HS-5 (cell line): ENCODE measurements at places on chromosomes 2 and 18.

GRCh38 chr2:29259221-29259620 is 144.0 kb downstream of the CLIP4 start:
- DNase-seq = peak; percentile 9

- DNase-seq = no peak
These were observed 1004.9 kb upstream of the ZEB2 start for GRCh38 chr2:145524836-145525235.

GRCh38 chr2:208990716-208991115 is 433.1 kb upstream of the MAP2 start:
- no peak for DNase-seq

- no peak for DNase-seq
These were observed at the start of gene MYO3B for GRCh38 chr2:170177950-170178781. Gene MYO3B (plus strand): TSS chr2:170178147. CDS start chr2:170178288, 141 bp downstream.

- no peak for DNase-seq
These were observed 2.3 kb downstream of the HJURP start for GRCh38 chr2:233852056-233852455.

- no peak for DNase-seq
These were observed 133.9 kb downstream of the GFPT1 start for GRCh38 chr2:69253112-69253511.

DNA sequence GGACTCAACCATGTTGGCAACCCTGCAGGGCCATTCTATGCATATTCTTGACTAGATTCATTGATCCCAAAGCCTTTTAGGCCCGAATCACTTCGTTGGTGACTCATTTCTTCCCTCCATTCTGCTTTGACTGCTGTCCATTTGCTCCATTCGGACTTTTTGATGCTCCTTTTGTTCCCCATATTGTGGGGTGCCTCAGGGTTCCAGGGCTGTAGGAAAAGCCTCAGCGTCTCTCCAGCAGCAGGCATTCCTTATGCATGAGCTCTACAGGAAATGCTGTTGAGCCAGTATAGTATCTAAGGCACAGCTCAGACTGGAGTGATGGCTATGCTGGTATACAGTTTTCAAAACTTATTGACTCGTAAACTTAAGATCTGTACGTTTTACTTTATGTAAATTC is 292.6 kb downstream of the PRKCE start:
- no peak for DNase-seq

DNA sequence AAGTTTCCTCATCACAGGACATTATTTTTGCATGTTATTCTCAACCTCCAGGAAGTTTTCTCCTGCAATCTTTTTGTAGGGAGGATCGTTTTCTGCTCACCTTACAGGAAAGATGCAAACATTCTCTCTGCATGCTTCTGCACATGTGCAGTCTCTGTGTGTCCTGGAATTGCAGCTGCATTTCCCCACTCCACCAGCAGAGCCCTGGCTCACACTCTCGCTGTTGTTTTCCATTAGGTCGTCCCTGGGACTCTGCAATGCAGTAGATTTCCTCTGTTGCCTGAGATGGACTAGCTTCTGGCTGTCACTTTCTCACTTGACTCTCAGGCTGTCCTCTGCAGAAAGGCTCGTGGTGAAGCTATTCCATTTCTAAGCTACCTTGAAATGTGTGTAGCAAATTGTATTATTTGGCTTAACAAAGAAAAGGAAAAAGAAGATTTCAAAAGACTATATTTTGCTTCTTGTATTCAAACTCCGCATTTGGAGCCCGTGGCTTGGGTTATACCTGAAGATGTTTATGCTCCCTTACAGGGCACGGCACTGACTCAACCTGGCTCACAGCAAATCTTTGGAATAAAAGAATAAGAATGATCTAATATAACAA is 346.7 kb downstream of the RAD51AP2 start:
- DNase-seq = no peak

DNA sequence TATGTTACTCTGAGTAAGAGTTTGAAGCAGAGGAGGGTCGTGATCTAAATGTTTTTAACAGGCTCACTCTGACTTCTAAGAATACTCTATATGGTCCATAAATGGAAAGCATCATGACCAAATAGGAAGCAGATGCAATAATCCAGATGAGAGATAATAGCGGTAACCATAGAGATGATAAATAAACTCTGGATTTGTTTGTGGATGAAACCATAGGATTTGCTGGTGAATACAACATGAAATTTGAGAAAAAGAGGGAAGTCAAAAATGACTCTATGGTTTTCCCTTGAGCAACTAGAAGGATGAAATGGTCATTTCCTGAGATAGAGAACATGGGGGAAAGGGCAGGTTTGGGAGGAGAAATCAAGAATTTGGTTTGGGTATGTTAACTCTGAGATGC is 3.9 kb downstream of the HEATR5B start:
- DNase-seq = no peak

GRCh38 chr2:173881461-173881860 is 83.7 kb downstream of the SP3 start:
- DNase-seq = no peak

- DNase-seq = no peak
These were observed 34.0 kb upstream of the ERMN start for GRCh38 chr2:157359628-157360027.

DNA sequence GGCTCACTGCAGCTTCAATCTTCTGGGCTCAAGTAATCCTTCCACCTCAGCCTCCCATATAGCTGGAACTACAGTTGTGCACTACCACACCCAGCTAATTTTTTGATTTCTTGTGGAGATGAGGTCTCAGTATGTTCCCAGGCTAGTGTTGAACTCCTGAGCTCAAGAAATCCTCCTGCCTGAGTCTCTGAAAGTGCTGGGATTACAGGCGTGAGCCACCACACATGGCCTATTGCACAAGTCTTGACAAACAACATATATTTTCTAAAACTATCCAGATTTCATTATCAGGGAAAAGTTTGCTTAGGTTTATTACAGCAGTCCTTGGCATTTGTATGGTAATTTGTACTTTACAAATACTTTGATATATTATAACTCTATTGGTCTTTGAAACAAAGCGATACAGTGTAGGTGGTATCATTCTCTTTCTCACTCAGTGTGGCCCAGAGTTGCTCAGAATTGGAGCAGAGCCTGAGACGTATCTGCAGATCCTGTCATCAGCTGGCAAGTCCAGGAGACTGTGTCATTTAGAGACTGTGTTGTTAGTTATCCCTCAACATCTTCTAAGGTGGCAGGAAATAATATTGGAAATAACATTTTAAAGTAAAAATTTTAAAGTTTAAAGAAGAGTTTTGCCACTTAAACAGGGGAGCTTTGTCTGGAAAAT is 41.4 kb downstream of the PDK1 start:
- no peak for DNase-seq

GRCh38 chr2:235693279-235693678 is 199.4 kb downstream of the AGAP1 start:
- no peak for DNase-seq

DNA sequence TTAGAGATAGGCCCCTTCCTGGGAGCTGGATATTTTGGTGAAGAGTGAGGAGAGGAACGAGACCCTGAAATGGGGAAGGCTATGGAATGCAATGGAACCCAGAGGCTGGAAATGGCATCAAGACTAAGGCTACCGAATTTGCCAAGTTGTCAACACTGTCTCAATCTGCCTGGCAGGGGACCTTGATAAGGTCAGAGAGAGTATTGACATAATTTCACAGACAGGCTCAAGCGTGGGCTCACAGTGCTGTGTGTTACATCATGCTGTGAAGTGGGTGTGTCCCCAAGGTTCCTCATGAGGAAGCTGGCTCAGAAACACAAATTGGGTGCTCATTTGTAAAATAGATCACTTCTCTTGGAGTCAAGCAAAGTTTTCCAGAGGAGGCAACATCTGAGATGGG is 51.8 kb upstream of the CYRIA start:
- no peak for DNase-seq

- DNase-seq = no peak
These were observed 384.7 kb upstream of the ZEB2 start for GRCh38 chr2:144904612-144905011.

DNA sequence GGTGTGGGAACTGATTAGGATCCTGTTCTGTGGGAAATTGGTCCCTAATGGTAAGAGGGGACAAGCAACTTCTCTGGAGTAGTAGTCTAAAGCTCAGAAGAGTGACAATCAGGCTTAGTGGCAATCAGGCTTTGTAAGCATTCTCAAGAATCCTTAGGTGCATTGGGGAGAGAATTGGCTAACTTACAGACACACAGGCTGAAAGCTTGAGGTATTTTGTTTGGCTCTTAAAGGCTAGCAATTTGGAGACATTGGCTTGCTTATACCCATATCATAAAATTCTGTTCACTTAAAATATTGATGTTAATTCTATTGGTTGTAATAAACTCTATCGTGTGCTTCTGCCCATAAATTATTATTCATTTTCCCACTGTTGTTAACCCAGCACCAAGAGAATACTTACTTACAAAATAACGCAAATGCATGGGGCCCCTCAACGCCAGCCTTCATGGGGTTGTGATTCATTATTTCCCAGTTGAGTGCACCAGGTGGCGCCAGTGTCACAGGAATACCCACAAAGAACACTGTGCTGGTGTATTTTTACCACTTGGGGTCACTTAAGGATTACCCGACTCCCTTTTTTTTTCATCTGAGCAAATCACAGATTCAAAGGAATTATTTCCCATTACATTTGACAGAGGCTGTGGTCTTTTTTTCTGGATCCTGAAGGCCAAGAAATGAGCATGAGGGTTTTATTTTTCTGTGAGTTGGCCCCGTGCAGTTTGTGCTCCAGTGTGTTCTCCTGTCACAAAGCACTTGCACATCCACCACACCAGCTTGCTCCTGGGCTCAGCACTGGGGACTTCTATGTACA is 45.5 kb downstream of the DDX1 start:
- no peak for DNase-seq

DNA sequence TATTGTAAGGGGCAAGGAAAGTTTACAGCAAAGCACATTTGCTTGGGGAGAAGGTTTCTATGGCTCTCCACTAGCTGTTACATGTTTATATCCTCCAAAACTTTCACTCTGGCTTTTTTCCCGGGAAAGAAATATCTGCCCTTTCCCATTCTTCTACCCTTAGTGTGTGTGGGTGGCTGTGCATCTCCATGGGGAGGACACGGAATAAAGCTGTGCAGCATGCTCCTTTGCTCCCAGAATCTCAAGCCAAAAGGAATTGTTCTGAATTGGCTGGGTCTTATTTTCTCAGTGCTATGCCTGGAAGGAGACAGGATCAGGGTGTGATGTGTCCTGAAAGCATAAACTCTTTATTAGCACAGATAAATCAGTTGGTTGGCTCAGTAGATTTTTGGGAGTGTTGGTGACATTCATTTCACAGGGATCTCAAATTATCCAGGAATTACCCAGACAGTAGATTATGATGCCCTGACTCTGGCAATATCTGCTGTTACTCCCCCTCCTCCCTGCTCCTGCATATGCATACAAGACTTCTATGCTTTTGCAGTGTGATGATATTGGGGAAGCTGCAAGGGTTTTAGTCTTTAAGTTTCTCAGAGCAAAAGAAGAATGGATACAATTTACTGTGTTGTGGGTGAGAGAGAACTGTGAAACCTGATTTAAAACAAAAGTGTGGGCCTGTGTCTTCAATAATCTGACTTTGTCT is 63.1 kb downstream of the PARD3B start:
- no peak for DNase-seq

- DNase-seq = no peak
These were observed 86.3 kb downstream of the ALPK2 start for GRCh38 chr18:58542426-58543159.

DNA sequence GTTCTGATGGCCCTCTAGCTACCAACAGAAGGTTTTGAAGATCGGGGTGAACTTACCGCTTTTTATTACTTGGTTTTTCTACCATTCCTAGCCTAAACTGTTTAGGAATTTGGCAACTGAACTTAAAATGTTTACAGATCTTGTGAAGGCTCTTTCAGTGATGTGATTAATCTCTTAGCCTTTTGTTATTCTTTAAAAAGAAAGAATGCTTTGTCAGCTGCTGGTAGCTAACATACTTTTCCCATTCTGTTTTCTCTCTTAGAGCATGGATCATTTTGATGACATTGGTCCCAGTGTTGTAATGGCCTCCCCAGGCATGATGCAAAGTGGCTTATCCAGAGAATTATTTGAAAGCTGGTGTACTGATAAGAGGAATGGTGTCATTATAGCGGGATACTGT is 18.1 kb downstream of the CPSF3 start:
- DNase-seq = no peak

DNA sequence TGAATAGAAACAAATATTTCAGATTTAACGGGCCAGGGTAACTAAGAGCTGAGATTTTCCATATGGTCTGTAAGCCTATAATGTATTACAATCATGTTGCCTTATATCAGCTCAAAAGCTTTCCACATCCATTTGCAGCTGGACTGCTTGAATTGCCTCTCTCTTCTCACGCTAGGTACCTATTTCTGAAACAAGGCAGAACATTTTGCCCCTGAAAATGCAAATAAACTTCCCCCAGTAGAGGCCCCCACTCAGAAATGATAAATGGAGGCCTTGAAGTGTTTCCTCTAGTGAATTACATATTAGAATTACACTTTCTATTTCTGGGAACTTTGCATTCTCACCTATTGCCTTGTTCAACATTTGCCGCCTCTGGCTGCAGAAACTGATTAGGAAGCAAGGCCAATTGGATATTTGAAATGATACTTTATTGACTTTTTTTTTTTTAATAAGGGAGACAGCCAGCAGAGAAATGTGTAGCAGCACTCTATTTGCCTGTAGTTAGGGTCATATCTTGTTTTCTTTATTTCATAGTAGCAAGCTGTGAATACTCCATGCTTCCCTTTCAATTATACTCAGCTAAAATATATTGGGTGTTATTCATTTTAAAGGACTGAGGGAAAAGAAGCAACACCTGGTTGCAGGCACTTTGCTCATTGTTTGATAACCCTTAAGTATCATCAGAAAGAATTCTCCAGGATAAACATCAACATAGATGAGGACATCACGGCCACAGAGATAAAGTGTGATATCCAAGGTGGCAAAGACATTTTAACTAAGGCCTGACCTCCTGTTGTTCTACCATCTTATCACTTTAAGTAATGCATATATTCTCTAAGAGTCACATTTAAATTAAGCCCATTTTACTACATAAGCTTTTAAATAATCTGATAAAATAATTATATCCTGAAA is 505.5 kb downstream of the LRRTM4 start:
- no peak for DNase-seq

- no peak for DNase-seq
These were observed 23.7 kb downstream of the SMC6 start for GRCh38 chr2:17729880-17730279.

- DNase-seq = no peak
These were observed 11.6 kb downstream of the SPATA3 start for GRCh38 chr2:231007286-231008098.

DNA sequence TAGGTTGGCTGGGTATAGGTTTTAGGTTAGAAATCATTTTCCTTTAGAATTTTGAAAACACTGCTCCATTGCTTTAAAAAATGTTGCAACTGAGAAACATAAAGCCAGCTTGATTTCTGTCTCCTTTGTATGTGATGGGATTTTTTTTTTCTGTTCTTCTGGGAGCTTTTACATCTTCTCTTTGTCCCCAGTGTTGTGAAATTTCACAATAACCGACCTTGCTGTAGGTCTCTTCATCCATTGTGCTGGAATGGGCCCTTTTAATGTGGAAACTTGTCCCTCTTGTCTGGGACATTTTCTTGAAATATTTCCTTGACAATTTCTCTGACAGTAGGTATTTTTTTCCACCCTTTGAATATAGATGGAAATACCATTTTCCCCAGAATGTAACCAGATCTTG is 44.0 kb upstream of the LAPTM4A start:
- no peak for DNase-seq

GRCh38 chr2:19894134-19894792 is 7.5 kb downstream of the TTC32 start:
- DNase-seq = no peak
